Kasumi-1 (cell line): ENCODE measurements at places on chromosomes 2 and 18.
A peak's percentile ranks its signal among the peaks of the same experiment; 100 is the strongest.

- DNase-seq: no peak
Measured at GRCh38 chr2:160440888-160441287, 52.7 kb downstream of the RBMS1 start.

- peak; percentile 31 for DNase-seq
Measured at GRCh38 chr2:168450171-168450570, 5.9 kb upstream of the CERS6 start.

GRCh38 chr2:239308661-239309397 lies 92.0 kb downstream of the HDAC4 start:
- peak; percentile 32 for DNase-seq

DNA sequence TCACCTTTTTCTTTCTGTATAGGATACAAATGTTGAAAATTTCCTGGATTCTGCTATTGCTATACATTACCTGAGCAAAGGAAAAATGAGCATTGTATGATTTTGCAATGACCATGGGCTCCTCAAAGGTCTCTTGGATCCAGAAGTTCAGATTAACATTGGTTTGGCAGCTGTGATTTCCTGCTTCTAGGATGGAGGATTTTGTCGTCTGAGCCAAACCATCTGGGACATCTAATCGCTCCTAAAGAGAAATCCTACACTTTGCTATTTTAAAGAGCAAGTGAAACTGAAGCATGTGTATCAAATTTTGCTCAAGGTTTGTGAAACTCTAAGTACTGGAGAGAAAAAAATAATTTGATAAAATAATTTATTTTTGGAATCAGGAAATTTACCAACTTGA lies 115.1 kb upstream of the ST6GAL2 start:
- no peak for DNase-seq

DNA sequence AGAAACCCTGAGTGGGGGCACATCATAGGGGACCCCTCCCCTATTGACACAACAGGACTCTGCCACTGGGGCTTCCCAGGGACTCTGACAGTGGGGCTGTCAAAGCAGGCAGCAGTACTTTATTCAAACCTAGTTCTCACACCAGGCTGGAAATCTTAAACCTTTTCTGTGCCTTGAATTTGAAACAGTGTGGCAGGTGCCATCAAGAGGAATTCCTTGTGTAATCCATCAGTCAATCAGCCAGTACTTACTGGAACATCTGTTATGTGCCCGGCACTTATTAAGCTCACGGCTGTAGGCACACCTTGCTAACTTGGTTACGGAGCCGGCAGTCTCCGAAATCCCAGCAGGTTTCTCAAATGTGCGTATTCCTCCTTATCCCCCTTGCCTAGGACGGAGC lies 12.0 kb downstream of the GLI2 start:
- no peak for DNase-seq

DNA sequence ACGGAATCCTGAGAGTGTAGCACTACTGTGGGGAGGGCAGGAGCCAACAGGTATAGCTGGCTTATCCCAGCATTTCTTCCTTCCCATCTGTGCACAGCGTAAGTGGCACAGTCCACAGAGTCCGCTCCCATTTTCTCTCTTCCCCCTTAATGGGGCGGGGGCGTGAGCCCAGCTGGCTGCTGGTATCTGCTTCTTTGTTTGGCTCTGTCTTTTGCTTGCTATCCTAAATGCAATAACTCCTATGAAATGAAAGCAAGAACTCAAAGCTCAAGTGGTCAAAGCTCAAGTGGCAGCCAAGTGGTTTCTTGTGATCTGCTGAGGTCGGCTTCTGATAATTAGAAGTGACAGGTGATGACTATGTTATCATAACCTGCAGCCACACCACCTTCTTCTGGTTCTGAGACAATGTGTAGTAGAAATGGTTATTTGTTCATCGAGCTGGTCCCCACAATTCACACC lies 192.7 kb downstream of the PLCL1 start:
- DNase-seq: no peak

- no peak for DNase-seq
Measured at GRCh38 chr2:200300638-200301314, 5.7 kb upstream of the SPATS2L start.

DNA sequence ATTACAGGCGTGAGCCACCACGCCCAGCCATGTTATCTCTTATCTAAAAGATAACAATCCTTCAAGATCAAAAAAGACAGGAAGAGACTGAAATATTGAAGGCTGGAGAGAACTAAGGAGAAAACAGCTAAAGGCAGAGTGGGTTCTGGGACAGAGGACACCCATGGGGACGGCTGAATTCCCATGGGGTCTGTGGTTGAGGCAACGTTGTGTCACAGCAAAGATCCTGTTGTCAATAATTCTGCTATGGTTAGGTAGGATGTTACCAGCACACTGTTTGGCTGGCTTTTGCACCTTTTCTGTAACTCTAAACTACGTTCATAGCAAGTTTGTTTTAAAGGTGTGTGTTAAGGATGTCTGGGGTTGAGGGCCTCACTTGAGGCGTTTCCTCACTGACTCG lies 137.7 kb upstream of the APCDD1 start:
- no peak for DNase-seq

DNA sequence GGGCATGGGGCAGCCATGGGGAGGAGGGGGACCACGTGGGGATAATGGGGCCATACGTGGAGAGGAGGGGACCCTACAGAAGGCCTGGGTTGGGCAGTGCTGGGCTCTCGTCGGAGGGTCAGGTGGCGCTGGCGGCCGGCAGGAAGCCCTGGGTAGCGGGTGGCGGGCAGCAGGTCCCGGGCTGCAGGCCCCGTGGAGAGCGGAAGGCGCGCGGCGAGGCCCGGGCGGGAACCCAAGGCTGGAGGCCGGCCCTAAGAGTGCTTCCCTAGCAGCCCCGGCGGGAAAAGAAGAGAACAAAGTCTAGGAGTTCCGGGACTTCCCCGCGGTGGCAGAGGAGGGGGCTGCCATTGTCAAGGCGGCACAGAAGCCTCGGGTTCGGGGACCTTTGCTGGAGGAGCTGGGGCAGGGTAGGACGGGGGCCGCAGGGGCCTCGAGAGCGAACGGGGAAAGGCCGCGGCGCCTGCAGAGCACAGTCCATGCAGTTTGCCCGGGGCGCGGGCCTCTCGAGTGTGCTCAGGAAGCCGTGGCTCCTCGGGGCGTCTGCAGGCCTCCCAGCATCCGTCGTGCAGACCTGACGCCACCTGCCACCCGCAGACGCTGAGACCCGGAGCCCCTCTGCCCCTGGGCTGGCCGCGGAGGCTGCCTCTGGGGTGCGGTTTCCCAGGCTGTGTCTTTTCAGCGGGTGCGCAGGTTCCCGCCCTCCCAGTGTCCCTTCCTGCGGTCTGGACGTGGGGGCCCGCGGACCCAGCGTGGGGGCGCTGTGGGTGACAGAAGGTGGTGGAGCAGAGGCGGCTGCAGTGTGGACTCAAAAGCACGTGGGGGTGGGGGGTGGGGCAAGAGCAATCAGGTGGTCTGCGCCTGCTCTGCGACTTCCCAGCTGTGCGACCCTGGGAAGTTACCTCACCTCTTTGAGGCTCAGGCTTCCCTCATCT lies 19.4 kb upstream of the NCL start:
- DNase-seq: peak; percentile 30
